ENCODE measurements at places on chromosomes 7 and 10.

- DNase-seq: no peak
Observed at GRCh38 chr10:91210014-91210413, 10.4 kb upstream of the PCGF5 start.

DNA sequence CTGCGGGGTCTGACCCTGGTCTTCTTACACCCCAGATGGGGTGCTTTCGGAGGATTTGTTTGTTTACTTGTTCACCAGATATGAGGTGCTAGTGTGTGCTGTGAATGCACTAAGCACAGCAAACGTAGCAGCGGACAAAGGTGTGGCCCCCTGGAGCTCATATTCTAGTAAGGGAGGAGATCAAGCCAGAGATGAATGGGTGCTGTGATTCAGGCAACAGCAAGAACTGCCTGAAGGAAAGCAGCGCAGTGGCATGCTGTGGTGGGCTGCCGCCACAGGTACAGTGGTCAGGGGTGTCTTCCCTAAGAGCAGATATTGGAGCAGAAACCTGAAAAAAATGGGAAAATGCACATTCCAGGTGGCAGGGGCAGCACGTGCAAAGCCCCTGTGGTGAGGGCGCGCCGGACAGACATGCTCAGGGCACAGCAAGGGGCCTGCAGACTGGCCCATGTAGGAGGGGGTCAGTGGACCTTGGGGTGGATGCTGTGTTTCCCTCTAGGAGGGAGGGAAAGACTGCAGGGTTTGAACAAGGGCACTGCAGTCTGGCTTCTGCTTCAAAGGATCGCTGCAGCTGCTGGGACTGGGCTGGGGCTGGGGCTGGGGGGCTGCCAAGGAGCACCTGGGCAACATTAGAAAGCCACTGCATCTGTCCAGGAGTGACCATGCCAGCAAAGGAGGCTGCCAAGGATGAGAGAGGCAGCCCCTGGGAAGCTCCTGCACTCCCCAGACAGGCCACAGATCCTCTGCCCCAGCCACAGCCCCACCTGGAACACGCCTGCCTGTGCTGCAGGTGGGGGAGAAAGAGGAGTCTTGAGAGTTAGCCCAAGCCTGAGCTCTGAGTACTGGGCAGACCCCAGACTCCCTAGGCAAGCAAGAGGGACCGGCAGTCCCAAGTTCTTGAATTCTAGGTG, 927 bp upstream of the DEPP1 start:
- no peak for DNase-seq

GRCh38 chr10:88507404-88507803, 75.7 kb downstream of the RNLS start:
- DNase-seq: no peak

- DNase-seq: no peak
Observed at GRCh38 chr10:31875608-31876007, 53.0 kb downstream of the ARHGAP12 start.

DNA sequence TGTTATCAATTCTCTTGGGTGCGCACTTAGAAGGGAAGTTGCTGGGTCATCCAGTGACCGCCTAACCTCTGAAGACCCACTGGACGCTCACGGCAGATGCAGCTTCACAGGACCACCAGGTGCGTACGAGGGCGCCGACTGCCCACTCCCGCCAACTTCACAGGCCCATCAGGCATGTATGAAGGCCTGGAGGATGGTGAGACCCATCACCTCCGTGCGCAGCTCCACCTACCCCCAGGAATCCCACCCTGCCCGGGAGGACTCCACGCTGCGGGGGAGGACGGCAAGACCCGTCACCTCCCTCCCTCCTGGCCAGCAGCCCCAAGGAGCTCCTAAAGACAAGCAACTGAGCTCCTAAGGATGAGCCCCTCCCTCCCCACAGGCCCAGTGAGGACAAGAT, 146.9 kb downstream of the MAD1L1 start:
- no peak for DNase-seq

DNA sequence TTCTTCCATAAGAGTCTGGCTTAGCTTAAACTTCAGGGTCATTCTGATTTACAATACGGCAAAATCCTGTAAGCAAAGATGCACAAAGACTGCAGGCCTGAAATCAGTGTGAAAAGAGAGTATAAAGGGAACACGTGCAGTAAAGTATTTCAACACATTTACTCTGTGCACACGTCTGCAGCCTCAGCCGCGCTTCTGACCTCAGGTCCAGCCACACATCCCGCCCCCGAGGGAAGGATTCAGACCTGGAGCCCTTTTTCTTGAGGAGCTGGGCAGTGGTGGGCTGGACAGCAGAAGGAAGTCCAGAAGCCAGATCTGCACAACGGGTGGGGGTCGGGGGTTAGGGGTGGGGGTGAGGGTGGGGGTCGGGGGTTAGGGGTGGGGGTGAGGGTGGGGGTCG, 58.9 kb upstream of the FAM20C start:
- DNase-seq: no peak

GRCh38 chr7:41445432-41445831, 257.5 kb downstream of the INHBA start:
- DNase-seq: no peak

GRCh38 chr10:74901301-74901700, 74.9 kb downstream of the KAT6B start:
- no peak for DNase-seq

GRCh38 chr7:155278921-155279320, 18.8 kb upstream of the INSIG1 start:
- no peak for DNase-seq

DNA sequence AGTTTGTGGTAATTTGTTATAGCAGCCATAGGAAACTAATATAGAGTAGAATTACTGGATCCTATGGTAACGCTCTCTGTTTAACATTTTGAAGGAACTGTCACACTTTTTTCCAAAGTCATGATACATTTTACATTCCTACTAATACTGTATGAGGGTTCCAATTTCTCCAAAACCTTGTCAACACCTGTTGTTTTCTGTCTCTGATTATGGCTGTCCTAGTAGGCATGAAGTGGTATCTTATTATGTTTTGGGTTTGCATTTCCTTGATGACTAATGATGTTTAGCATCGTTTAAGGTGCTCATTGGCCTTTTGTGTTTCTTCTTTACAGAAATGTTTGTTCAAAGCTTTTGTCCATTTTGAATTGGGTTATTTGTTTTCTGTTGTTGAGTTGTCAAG, 69.6 kb downstream of the VPS50 start:
- no peak for DNase-seq

DNA sequence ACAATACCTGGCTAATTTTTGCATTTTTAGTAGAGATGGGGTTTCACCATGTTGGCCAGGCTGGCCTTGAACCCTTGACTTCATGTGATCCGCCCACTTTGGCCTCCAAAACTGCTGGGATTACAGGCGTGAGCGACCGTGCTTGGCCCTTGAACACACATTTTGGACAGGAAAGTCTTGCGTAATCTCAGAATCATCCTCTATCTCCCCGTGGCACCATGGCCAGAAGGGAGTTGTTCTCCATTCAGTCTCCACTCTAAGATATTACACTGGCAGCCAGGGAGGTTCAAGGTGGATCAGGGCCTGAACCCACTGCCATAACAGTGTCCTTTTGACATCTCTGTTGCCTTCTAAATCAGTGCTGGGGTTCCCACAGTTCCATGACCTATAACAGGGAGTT, 29.2 kb upstream of the GALNTL5 start:
- DNase-seq: no peak

- no peak for DNase-seq
Observed at GRCh38 chr7:26624839-26625238, 239.6 kb downstream of the SKAP2 start.

DNA sequence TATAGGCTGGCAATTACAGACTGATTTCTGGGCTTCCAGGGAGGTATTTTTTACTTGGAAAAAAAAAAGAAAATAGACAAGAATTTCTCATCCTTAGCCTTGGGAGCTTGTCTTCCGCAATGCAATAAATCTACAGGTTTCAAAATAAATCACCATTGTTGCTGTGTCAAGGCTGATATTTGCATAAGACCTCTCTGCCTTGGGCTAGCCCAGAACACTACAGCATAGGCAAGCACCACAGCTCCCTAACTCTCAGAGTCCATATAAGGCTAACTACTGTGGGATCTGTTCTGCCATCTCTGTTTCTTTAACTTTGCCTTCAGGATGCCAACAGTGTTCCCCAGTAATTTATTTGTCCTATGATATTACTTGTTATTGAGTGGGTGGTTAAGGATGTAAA, 64.4 kb downstream of the ZWINT start:
- DNase-seq: no peak

GRCh38 chr7:25951414-25952260, 200.4 kb upstream of the NFE2L3 start:
- no peak for DNase-seq

DNA sequence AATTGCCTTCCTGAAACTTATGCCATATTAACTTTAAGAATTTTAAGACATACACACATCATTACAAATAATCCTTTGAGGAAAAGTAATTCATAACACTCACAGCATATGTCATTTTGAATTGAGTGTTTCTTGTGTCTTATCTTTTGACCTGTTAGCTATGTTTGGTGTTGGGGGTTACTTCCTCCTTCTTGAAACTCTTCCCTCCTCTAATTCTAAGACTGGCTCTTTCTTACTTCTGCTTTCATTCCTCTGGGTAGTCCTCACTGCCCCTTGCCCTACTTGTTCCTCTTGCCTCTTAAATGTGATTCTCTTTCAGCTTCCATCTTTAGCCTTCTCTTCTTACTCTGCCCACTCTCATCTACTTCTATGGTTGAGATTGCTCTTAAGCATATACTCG, 28.3 kb upstream of the PIP4K2A start:
- DNase-seq: no peak

DNA sequence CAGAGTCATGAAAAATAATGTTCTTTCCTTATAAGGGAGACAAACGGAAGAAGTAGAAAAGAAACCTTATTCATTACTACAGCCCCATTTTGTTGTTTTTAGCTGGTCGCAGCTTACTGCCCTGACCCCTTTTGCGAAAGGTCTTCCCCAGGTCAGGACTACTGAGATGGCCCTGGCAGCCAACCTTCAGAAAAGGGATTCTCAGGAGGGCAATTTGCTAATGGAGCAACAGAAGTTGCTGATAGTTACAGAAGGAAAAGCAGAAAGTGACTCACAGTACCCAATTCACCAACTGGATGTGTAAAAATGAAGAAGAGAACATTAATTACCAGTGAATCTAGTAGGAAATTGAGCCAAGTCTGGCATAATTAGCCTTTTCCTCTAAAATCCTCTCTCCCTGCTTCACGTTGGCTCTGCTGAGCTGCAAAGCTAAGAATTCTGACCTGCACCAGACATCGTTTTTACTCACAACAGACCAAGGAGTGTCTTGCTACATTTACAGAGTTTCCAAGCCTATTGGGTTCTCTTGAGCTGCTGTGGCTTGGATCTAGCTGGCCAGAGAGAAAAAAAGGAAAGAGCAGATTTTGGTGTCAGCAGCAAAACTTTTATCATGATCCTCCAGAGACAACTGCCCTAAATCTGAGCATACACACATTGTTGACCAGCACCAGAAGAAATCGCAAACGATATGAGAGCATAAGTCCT, 499.9 kb upstream of the FZD8 start:
- DNase-seq: no peak

DNA sequence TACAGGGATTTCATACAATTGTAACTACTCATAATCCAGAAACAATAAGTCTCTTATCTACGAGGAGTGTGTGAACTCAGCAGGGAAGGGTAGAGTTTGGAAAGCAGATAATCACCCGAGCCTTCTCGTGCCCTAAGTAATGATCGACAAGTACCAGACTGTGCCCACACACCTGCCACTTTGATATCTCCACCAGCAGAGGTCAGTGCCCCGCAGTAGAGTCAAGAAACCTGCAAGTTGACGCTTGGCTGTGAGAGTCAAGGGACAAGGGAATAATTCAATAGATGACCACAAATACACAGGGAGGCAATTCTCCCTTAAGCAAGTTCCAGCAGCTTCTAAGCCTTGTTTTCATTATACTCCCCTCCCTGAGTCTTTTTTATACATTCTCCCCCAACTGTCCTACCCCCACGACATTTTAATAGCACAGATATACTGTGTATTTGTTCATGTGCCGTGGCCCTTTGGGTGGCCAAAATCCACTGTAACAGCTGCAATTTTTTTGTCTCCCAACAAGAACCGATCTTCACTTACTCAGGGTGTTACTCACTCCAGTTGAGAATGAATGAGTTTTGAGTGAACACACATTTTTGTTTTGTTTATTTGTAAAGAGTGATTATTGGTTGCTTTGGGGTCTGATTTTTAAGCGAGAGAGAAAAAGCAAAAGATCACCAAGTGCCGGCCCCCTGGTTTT, 106.9 kb upstream of the RHEB start:
- no peak for DNase-seq

- no peak for DNase-seq
Observed at GRCh38 chr7:22140578-22140977, 194.9 kb upstream of the CDCA7L start.
